ENCODE measurements at places on chromosomes 12 and 14. TPM values are rescaled to one million over a fixed set of nuclear protein-coding genes. Genes with fewer than 3 reads are reported as not detected.

The FGF6 gene
- not detected for total RNA-seq

The NKX2-1 gene
- not detected for total RNA-seq

The TEX52 gene
- total RNA-seq: not detected

The ANO4 gene
- total RNA-seq: 0.08 TPM

The LRP1 gene
- total RNA-seq: 245 TPM

The CAPZA3 gene
- not detected for total RNA-seq

The CACNA1C gene
- total RNA-seq: 7.4 TPM

The ADCY4 gene
- total RNA-seq: 16.7 TPM

The TAS2R13 gene
- total RNA-seq: 0.70 TPM

The TCTN2 gene
- 4.7 TPM for total RNA-seq

The COCH gene
- 0.15 TPM for total RNA-seq

The MYF6 gene
- total RNA-seq: not detected

The ZNF410 gene
- 44.7 TPM for total RNA-seq

The GPR135 gene
- total RNA-seq: 0.82 TPM

The CIROP gene
- total RNA-seq: 0.12 TPM

The NEUROD4 gene
- not detected for total RNA-seq

The SETD1B gene
- total RNA-seq: 1.5 TPM

The HSP90B1 gene
- total RNA-seq: 748 TPM

The TEAD4 gene
- 9.6 TPM for total RNA-seq

The CABP1 gene
- 0.82 TPM for total RNA-seq

The CCNB1IP1 gene
- 46.5 TPM for total RNA-seq

The LRTM2 gene
- total RNA-seq: not detected

The MYBPC1 gene
- total RNA-seq: not detected

The SLC25A47 gene
- not detected for total RNA-seq

The CEP128 gene
- total RNA-seq: 1.6 TPM

The PRB2 gene
- total RNA-seq: not detected

The DPY19L2 gene
- 1.3 TPM for total RNA-seq

The LRRC43 gene
- 1.2 TPM for total RNA-seq

The ZCCHC8 gene
- total RNA-seq: 10.4 TPM

The POLE2 gene
- total RNA-seq: 4.9 TPM

The KRT79 gene
- total RNA-seq: not detected

The CCDC177 gene
- not detected for total RNA-seq

The KRT78 gene
- total RNA-seq: not detected

The TOMM20L gene
- total RNA-seq: not detected

The RIMKLB gene
- 25.0 TPM for total RNA-seq

The CLEC9A gene
- total RNA-seq: not detected

The CISTR gene
- not detected for total RNA-seq

The P2RX7 gene
- 5.4 TPM for total RNA-seq

The PLEK2 gene
- total RNA-seq: 18.6 TPM

The ACACB gene
- 1.2 TPM for total RNA-seq

The KRT3 gene
- total RNA-seq: not detected

The RD3L gene
- total RNA-seq: not detected

The BCAT1 gene
- total RNA-seq: 73.4 TPM

The SCFD1 gene
- total RNA-seq: 99.6 TPM

The LALBA gene
- total RNA-seq: not detected

The ADIPOR2 gene
- 32.4 TPM for total RNA-seq

The GUCY2C gene
- not detected for total RNA-seq

The SYT1 gene
- 22.9 TPM for total RNA-seq

Data from smooth muscle cell of the coronary artery (primary cell).